CD8-positive, alpha-beta memory T cell (primary cell): ENCODE measurements at places on chromosomes 6 and 20.

GRCh38 chr20:51121272-51121671 is 98.4 kb upstream of the KCNG1 start:
- H3K27ac ChIP-seq = no peak overlapping the region
- H3K27me3 ChIP-seq = peaks cover 5% of the 10 kb centered on the region
- no peaks in the 10 kb centered on the region for H3K36me3 ChIP-seq

DNA sequence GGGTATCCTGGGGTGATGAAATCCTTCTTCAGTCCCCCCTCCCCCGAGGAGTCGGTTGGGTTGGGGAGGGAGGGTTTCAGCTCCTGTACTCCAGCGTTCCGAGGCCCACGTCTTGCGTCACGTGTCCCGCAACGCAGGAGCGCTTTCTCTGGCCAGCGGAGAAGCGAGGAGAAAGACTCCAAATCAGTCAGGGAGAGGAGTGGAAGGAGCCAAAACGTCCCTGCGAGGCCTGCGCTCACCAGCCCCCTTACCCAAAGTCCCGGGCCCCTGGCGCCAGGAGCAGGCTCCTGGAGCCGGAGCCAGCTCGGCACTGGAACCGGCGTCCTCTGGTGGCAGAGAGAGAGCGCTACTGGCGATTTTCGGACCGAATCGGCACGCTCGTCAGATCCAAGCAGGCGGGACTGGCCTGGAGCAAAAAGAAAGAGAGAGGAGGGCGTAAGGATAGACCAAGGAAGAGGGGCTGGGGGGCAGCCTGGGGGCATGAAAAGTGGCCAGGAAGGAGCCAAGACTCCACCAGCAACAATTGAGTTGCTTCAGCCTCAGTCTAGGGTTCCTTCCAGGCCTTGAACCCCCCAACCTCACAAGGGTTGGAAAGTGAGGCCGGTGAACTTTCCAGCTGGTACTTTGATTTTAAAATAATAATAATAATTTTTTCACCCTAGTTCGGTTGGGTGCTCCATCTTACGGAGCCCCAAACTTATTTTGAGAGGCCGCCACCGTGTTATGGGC is at the start of gene GNAS:
Gene GNAS, plus strand, starts transcription at position 174 of the 729 bp plus-strand sequence.
- H3K4me3 ChIP-seq = peak within 1 kb of the TSS; percentile 65
- H3K27me3 ChIP-seq = peaks cover 27% of the 10 kb centered on the region
- no peaks in the 10 kb centered on the region for H3K36me3 ChIP-seq
- peaks cover 9% of the 10 kb centered on the region for H3K4me1 ChIP-seq
- no peak for DNase-seq
- H3K27ac ChIP-seq = no peak within 1 kb of the TSS

GRCh38 chr6:157058574-157058973 is 264.7 kb downstream of the TMEM242 start:
- H3K27me3 ChIP-seq = no peaks in the 10 kb centered on the region
- H3K36me3 ChIP-seq = no peaks in the 10 kb centered on the region
- DNase-seq = no peak
- H3K27ac ChIP-seq = no peak overlapping the region
- no peak overlapping the region for H3K4me3 ChIP-seq

DNA sequence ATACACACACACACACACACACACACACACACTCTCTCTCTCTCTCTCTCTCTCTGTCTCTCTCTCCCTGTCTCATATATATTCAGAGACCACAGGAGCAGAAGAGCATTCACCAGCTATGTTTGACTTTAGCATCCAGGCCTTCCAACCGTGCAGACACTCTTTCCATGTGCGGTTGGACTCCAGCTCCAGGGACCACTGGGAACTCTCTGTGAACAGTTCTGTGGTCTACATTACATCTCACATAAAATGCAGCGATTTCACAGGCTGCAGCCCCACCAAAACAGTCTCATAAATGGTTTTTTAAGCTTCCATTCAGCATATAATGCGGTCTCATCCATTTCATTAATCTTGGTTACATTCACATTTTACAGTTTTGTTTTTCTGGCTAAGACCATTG is 508.4 kb upstream of the SULF2 start:
- no peak overlapping the region for H3K4me3 ChIP-seq
- DNase-seq = no peak
- H3K27ac ChIP-seq = no peak overlapping the region
- H3K27me3 ChIP-seq = no peaks in the 10 kb centered on the region
- no peaks in the 10 kb centered on the region for H3K36me3 ChIP-seq

DNA sequence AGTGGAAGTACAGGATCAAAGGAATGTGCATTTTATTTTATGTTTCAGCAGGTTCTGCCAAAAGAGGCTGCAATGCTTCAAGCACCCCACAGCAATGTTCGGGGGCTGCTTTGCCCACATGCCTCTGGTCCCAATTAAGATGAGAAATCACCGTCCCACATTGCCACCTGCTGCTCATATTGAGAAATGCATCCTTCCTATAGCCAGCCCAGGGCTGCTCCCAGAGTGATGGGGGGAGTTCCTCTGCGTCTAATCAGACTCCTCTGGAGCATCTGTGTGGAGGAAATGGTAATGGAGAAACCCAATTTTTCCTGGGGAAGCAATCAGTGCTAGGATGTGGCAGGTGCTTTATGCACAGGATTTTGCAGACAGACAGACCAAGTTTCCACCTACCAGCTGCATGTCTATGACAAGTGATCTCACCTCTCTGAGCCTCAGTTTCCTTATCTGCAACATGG is 33.7 kb downstream of the PTGIS start:
- H3K4me3 ChIP-seq = no peak overlapping the region
- H3K4me1 ChIP-seq = peaks cover 4% of the 10 kb centered on the region
- H3K36me3 ChIP-seq = no peaks in the 10 kb centered on the region
- no peak overlapping the region for H3K27ac ChIP-seq
- H3K27me3 ChIP-seq = no peaks in the 10 kb centered on the region
- peak; percentile 40 for DNase-seq

DNA sequence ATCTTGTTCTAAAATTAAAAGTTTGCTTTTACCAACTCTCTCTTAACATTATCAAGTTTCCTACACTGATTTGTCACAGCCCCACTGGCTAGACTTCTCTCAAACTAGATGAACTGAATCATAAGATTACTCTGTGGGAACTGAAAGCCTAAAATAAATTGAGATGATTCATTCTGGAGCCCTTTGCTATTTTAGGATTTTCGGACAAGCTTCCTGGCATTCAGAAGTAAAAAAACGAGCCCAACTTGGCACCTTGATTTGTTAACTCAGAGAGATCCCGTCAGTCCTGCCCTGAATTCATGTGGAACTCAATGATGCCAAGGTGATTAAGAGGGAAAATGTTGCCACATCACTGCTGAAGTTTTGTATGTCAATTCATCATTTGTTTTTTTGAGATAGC is 122.0 kb upstream of the NRSN1 start:
- DNase-seq = no peak
- H3K4me1 ChIP-seq = no peaks in the 10 kb centered on the region
- H3K4me3 ChIP-seq = no peak overlapping the region
- H3K36me3 ChIP-seq = no peaks in the 10 kb centered on the region

DNA sequence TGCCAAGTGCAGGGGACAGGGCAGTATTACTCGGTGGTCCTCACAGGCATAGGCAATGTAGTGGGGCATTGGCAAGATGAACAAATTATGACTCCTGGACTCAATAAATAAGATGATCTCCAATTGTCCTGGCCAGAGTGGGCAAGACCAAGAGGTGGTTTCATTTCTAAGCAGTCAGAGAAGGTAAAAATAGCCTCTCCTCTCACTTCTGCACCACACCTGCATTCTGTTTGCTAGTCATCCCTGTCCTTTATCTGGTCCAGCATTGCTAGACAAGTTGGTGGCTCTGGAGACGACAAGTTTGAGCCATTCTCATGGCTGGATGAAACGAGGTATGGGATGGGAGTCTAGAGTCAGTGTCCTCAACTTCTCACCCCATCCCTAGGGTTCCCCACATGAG is 83.0 kb downstream of the BANF2 start:
- H3K36me3 ChIP-seq = no peaks in the 10 kb centered on the region
- DNase-seq = no peak
- H3K27me3 ChIP-seq = no peaks in the 10 kb centered on the region

DNA sequence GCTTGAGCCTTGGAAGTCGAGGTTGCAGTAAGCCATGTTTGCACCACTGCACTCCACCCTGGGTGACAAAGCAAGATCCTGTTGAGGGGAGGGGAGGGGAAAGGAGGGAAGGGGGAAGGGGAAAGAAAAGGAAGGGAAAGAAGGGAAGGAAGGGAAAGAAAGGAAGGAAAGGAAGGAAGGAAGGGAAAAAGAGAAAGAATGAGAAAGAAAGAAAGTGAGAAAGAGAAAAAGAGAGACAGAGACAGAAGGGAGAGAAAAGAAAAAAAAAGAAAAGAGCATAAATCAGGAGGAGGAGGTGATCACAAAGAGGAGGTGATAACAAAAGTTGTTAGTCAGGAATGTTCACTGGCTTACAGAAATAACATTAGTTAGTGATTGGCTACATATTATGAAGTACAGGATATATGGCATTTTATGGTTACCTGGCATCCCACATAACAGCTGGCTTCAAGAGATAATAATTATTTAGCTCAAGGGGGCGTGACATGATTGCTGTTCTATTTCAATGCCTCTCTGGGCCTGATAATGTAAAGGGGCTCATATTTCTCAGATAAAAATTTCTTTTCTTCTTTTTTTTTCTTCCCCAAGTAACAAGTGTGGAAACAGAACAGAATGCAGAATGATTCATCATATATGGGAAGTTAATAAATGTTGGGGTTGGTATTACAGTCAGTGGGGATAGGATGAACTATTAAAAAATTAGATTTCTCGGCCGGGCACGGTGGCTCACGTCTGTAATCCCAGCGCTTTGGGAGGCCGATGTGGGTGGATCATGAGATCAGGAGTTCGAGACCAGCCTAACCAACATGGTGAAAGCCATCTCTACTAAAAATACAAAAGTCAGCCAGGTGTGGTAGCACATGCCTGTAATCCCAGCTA is 27.1 kb downstream of the SAMHD1 start:
- no peaks in the 10 kb centered on the region for H3K27me3 ChIP-seq
- no peak overlapping the region for H3K27ac ChIP-seq
- H3K4me1 ChIP-seq = peaks cover 25% of the 10 kb centered on the region
- no peak overlapping the region for H3K4me3 ChIP-seq
- no peak for DNase-seq
- peaks cover 32% of the 10 kb centered on the region for H3K36me3 ChIP-seq

DNA sequence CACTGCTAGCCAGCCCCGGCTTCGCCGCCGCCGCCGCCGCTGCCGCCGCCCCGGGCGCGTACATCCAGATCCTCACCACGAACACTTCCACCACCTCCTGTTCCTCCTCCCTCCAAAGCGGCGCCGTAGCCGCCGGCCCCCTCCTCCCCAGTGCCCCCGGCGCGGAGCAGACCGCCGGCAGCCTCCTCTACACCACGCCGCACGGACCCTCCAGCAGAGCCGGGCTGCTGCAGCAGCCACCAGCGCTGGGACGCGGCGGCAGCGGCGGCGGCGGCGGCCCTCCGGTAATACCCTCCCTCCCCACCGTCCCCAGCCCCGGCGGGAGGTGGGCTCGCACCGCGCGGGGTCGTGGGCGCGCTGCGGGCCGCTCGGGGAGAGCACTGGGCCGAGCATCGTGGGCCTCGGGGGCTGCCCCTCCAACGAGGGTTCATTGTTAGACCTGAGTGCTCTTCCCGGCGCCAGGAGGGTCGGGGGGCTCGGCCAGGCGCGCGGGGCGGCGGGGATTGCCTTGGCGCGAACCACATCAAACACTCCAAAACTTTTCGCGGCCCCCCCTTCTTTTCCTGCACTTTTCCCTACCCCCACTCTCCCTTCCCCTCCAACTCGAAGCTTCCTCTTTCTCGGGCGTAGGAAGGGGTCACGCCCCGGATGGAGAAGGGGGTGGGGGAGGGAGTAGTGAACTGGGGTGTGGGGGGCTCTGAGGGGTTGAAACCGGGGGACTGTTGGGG is 827 bp downstream of the E2F3 start:
- H3K4me3 ChIP-seq = peak overlapping the region; percentile 66
- H3K27me3 ChIP-seq = no peaks in the 10 kb centered on the region
- peak; percentile 20 for DNase-seq
- H3K36me3 ChIP-seq = peaks cover 3% of the 10 kb centered on the region
- peaks cover 38% of the 10 kb centered on the region for H3K4me1 ChIP-seq

DNA sequence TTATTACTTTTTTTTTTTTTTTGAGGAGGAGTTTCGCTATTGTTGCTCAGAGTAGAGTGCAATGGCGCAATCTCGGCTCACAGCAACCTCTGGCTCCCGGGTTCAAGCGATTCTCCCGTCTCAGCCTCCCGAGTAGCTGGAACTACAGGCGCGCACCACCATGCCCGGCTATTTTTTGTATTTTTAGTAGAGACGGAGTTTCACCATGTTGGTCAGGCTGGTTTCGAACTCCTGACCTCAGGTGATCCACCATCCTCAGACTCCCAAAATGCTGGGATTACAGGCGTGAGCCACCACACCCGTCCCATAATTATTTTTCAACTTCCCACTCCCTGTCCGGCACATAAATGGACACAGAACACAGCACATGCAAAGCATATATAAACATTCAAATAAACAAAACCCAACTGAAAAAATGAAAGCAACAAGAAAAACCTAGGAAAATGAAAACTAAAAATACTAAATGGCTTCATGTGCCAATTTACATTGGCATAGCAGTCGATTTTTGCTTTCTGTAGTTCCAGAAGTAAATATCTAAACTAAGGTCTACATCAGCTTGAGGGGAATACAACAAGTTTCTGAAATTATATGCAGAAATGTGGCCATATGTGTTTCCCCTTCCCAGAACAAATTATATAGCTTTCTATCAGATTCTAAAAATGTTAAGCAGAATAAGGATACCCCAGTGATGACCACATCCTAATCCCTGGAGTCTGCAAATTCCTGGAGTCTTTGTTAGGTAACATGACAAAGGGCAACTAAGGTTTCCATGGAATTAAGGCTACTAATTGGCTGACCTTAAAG is 113.9 kb downstream of the HFE start:
- H3K27me3 ChIP-seq = no peaks in the 10 kb centered on the region
- H3K27ac ChIP-seq = no peak overlapping the region
- H3K4me3 ChIP-seq = no peak overlapping the region
- no peak for DNase-seq
- peaks cover 23% of the 10 kb centered on the region for H3K4me1 ChIP-seq

- H3K27me3 ChIP-seq = no peaks in the 10 kb centered on the region
- peaks cover 8% of the 10 kb centered on the region for H3K36me3 ChIP-seq
- peak overlapping the region; percentile 48 for H3K27ac ChIP-seq
- no peak overlapping the region for H3K4me3 ChIP-seq
- peaks cover 12% of the 10 kb centered on the region for H3K4me1 ChIP-seq
- no peak for DNase-seq
Measured at GRCh38 chr6:149728499-149729234, 10.8 kb upstream of the LATS1 start.

DNA sequence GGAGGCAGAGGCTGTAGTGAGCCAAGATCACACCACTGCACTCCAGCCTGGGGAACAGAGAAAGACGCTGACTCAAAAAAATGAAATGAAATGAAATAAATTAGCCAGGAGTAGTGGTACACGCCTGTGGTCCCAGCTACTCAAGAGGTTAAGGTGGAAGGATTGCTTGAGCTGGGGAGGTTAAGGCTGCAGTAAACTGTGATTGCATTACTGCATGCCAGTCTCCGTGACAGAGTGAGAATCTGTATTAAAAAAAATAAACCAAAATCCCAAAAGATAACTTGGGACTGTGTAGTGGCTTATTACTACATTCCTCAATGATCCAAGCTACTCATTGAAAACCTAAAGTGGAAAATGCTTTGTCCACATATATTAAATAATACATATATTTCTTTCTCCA is 87.0 kb downstream of the SGK1 start:
- no peaks in the 10 kb centered on the region for H3K27me3 ChIP-seq
- H3K27ac ChIP-seq = no peak overlapping the region
- H3K4me3 ChIP-seq = no peak overlapping the region
